ENCODE measurements at places on chromosomes 11 and 22.
A peak's percentile ranks its signal among the peaks of the same experiment; 100 is the strongest.

- peak; percentile 30 for DNase-seq
Observed at GRCh38 chr22:42937164-42937843, 77.6 kb downstream of the PACSIN2 start.

DNA sequence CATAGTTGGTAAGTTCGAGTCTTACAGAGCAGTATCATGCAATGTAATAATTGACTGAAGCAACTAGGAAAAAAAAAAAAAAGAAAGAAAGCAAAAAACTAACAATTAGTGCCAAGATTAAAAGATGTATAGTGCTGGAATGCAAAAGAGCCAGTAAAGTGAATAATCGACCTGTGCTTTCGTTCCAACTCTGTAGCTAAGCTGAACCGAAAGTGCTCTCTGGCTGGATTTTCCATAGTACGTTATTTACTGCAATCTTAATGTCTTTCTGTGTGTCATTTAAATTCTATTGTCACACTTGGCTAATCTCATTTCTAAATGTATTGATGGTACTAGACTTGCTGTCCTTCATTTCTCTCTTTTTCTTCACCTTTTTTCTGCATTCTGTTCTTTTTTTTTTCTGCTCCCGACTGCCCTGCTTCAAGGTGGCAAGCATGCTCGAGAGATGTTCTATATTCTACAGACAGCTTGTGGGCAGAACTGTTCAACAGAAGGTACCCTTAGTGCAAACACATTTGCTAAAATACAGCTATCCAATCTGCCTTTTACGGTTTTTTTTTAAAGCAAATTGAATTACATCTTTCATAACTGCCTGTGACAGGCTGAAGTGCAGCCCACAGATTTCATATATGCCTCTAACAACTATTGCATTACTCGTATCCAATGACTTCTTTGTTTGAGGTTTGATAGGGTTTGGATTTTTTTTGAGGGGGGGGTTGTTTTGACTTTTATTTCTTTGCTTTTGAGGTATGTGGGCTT, 204.2 kb upstream of the MTNR1B start:
- DNase-seq: no peak

- no peak for DNase-seq
Observed at GRCh38 chr11:121839781-121840180, 276.2 kb downstream of the BLID start.

DNA sequence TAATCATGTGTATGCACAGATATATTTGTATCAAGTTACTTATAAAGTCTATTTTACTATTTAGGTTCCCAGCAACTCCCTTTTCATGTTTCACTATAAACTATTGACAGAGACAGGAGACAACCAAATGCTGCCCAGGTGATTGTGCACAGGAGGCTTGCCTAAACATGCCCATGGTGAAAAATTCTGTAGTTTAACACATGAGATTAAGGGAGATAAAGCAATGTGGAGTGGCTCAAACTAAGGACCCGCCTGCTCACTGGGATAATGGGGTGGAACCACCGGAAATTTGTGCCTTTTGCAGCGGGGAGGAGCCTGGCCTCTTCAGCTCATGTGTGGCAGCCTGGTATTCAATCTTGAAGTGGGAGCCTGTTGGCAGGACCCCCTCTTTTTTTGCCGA, 459.5 kb upstream of the CNTN5 start:
- no peak for DNase-seq

DNA sequence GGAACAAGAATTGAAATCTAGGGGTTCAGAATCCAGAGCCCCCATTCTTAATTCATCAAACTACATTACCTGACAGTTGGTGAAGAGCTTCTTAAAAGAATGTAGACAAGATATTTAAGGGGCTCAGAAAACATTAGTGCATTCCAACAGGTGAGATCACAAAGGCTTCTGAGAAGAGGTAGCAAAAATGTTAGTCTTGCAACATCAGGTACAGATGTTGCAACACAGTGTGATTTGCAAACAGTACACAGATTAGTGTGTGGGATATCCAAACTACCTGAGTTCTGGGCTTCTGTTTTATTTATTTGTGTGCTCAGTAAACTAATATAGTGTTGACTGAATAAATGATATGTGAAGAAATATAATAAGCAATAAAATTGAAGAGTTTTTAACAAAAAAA, 11.8 kb downstream of the CASP4 start:
- no peak for DNase-seq

- DNase-seq: no peak
Observed at GRCh38 chr22:49999063-49999945, 13.3 kb downstream of the IL17REL start.

DNA sequence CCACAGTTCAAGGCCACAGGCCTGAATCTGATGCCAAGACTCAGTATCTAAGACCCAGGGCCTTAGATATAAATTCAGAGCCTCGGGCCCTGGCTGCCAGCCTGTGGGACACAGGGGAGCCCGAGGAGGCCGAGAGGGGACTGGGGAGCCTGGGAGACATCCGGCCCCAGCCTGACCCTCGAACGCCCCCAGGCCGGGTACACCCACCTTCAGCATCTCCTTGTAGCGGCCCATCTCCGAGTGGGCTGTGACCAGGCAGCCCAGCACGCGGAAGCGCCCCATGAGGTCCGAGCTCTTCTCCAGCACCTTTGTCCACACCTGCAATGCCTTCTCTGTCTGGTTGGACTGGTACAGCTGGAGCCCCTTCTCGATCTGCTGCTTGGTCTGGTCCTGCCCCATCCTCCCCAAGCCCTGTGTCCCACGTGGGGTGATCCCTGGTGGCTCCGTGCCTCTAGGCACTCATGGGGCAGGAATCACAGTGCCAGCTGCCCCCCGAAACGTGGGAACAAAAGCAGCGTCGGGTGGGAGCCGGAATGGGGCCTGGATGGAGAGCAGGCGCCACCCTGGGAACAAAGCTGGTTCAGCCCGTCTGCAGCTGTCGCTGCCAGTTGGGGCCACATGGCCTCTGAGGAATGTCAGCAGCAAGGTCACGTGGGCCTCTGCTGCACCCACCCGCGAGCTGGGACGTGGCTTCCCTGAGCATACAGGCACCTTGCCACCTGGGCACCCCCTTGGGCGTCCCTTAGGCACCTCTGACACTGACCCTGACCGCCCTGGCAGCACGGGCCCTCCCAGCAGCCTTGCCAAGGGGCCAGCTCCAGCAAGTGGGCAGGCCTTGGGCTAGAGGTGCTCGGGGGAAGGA, at the start of gene RAPSN:
Gene RAPSN (minus strand): TSS at position 571 of the 862 bp plus-strand sequence. CDS start 172 bp downstream, at position 399.
- DNase-seq: no peak

DNA sequence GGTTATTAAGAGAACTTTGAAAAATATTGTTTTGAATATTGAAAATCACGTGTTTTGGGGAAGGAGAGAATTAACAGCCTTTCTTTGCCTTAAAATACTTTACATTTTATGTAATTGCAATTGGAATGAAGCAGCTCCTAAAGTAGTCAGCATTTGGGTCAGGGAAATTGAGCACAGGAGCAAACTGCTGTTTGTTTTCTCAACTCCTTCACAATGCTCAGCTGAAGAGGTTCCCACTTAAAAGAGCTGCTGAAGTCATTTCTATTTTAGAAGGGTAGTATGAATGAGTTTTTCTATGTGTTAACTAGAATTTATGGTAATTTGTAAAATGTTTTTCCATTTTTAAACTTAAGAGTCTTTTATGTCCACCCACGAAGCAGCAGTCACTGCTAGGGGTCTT, 8.1 kb upstream of the UCP2 start:
- no peak for DNase-seq

GRCh38 chr11:132650969-132651720, 881.2 kb downstream of the OPCML start:
- DNase-seq: no peak

GRCh38 chr11:63535734-63536133, 874 bp upstream of the PLAAT4 start:
- peak; percentile 47 for DNase-seq

- no peak for DNase-seq
Observed at GRCh38 chr11:85746670-85747069, 60.7 kb upstream of the CCDC89 start.

- DNase-seq: no peak
Observed at GRCh38 chr22:42905702-42906183, 48.7 kb upstream of the ARFGAP3 start.
